ENCODE measurements at places on chromosomes 5 and 9. TPM values are rescaled to one million over a fixed set of nuclear protein-coding genes. Genes with fewer than 3 reads are reported as not detected.
A peak's percentile ranks its signal among the peaks of the same experiment; 100 is the strongest.

The TRIM41 gene
- total RNA-seq = 39.9 TPM

The MSX2 gene
- not detected for total RNA-seq

The PCDHGB2 gene
- total RNA-seq = 0.55 TPM

The ENTREP1 gene
- not detected for total RNA-seq

The LPCAT1 gene
- 63.6 TPM for total RNA-seq

The GLRA1 gene
- not detected for total RNA-seq

DNA sequence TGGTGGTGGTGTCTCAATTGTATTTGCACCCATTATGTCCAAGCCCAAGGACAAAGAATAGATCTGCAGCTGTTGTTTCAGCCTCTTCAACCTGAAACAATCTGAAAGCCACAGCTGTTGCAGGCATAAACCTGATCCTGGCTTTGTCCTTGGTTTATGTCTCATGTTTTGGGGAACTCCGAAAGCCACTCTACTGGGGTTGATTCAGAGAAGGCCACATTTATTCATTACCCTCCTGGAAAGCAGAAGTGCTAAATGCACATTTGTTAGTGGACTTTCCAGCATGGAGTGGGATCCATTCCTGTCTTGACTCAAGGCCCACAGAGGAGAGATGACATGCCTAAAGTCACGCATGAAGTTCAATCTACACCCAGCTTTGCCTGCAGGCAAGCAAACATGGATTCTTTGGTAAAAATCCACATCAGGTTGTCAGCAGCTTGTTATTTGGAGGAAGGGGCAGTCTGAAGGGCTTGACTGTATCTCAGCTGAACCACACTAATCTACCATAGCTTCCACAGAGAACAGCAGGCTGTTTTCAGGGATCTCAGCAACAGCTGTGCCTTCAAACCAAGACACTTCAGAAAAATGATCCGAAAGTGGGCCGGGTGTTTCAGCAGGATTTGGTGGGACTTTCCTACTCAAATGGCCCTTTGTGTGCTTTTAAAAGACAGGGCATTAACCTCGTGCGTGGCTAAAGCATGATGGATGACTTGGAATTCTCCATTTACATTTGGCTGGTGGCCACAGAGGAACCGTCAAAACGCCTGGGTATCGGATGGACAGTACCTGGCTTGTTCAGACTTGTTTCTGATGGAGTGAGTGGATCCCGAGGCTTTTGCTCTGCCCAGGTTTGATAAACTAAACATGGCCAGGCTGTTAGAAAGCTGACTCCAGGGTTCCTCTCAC is 36.2 kb upstream of the ADAM19 start:
- DNase-seq = no peak

DNA sequence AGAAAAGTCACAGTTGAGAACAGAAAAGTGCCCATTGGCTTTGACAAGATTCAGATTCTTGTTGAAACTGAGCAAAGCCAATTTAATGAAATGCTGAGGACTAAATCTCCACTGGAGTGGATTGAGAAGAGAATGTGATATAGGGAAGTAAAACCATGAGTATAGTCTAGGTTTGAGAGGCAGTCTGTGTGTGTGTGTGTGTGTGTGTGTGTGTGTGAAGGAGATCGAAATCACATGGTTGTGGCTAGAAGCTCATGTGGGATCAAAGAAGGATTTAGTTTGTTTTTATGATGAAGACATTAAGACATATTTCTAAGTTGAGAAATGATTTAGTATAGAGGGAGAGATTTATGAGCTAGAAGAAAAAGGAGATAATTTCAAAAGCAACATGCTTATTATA is 275.7 kb upstream of the DAB2 start:
- no peak for DNase-seq

- DNase-seq = no peak
Observed at GRCh38 chr9:128213746-128214497, 10.7 kb downstream of the DNM1 start.

- no peak for DNase-seq
Observed at GRCh38 chr9:124550072-124550471, 42.9 kb upstream of the NR5A1 start.

- no peak for DNase-seq
Observed at GRCh38 chr5:116740771-116741170, 166.1 kb upstream of the SEMA6A start.

DNA sequence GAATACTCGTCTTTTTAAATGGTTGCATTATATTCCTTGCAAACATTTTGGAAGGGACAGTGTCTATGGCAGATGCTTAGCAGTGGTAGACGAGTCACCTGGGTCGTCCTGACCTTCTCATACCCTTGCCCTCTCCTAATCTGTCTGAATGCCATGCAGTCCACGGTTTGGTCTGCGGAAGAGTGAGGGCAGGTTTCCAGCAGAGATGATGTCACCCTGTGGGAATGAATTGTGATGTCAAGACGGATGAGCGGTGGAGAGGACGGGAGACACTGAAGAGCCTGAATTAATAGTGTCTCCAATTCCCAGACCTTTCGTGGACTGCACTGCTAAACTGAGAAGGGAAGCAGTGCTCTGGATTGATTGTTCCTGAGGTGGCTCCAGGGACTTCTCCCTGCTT is 329.0 kb upstream of the PANK3 start:
- no peak for DNase-seq

- peak; percentile 34 for DNase-seq
Observed at GRCh38 chr9:15354713-15355112, 47.7 kb upstream of the TTC39B start.

DNA sequence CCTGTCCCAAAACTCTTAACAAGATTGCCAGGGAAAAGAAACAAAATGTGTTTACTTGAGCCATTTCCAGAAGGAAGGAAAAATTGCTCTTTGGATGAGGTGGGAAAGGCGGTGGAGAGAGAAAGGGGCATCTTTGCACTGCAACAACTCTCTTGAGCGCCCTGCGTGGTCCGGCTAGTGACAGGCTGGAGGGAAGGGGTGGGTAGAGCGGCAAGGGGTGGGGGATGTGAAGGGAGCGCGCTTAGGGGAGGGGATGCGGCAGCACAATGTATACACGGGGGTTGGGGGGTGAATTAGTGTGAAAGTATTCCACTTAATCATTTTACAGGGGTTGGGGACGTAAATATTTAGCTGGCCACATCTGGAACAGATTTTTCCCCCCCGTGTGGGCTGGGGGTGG is 1.3 kb downstream of the FGF10 start:
- no peak for DNase-seq
